ENCODE measurements at places on chromosomes 3 and 15. TPM values are rescaled to one million over a fixed set of nuclear protein-coding genes. Genes with fewer than 3 reads are reported as not detected.

DNA sequence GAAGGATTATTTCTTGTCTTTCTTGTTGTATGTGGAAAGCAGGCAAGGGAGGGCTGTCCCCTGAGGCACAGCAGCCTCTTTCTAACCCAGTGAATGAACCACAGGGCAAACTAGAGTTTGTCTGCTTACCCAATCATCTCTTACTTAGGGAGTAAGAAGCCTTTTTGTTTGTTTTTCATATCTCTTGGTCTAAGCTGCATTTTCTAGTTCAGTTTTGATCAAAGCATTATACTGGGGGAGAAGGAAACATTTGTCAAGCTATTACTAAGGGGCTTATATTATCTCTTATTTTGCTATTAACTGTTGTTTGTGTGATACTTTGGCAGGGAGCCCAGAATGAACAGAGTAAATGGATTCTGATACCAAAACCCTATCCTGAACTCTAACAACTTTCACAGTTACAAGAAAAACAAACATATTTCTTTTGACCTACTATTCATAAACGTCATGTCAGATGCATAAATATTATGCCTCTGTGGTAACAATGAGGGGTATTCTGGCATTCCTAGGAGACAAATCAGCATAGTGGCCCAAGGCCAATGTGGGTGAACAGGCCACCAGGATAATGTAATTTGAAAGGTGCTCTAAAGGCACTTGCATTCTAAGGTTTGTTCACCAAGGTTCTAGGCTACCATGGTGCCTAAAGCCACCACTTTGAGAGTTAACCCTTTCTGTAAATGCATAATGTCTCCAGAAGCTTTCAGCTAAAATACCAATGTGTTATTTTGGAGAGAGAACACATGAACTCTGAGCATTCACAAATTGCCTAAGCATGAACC lies 271.6 kb upstream of the ZPLD1 start:
- DNase-seq: peak; percentile 63

- peak; percentile 86 for DNase-seq
Observed at GRCh38 chr15:40307421-40308211, at the start of gene PLCB2. PLCB2 (minus strand) TSS chr15:40307935; CDS start chr15:40307672, 263 bp downstream.

DNA sequence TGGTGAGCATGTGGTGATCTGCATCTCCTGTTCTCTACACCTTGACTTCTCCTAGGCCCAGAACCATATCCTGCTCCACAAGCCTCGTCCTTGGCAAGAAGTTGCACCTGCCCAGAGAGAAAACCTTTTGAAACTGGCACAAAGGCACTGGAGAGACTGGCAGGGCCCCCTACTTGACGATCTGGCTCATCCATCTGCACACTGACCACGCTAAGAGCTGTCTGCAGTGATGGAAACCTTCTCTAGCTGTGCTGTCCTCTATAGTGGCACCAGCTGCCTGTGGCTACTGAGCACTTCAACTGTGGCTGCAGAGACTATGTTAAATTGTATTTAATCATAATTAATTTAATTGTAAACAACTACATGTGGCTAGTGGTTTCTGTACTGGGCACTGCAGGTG lies 26.2 kb upstream of the SRP14 start:
- DNase-seq: no peak

ERC2 gene
- 0.92 TPM for polyA plus RNA-seq
